ENCODE measurements at places on chromosomes 6 and 20.

DNA sequence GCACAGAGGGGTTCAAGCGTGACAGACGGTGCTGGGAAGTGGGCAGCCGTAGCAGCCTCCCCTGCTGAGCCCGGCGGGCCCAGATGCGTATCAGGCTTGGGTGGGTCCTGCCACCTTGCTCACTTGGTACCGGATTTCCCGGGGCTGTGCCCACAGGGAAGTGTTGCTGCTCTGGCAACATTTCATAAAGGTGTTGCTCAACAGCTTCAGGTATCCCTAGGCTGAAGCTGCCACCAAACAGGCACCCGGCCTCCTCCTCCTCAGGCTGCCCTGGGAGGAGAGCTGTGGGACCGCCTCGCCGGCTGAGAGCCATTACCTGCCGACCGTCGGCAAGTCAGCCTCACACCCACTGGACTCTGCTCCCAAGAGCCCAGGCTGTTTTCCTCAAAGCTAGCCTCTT lies 11.5 kb downstream of the PSMG4 start:
- DNase-seq, result no peak

DNA sequence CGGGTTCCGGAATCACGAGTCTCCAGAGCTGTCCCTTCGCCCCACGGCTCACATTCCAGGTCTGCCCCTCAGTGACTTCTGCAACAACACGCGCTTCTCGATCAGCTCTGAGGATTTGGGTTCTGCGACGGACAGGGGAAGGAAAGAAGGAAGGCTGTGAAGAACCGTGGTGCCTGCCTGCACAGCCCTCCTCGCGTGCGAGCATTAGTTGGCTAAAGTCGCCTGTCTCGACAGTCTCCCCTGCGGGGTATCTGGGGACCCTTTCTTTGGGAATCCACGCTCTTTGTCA lies 23.1 kb downstream of the VPS52 start:
- DNase-seq, result no peak

- peak; percentile 73 for DNase-seq
Observed at GRCh38 chr6:96520171-96521115, 1.2 kb upstream of the UFL1 start.

DNA sequence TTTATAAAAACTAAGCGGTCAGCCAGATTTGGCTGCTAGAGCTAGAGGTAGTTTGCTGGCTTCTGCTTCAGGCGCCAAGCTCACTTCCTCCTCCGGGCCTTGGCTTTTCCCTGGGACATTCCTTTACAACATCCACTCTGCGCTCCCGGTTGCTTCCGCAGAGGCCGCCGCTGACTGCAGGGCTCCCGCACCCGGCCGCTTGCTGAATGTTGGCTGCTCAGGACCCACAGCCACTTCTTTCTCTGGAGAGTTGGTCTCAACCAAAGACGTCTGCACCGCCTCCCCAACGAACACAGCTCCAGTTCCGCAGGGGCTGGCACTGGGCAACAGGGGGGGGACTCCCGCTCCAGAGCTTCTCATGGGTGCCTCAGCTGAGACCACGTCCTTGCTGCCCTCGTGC lies 282.8 kb downstream of the TFAP2C start:
- DNase-seq, result no peak

DNA sequence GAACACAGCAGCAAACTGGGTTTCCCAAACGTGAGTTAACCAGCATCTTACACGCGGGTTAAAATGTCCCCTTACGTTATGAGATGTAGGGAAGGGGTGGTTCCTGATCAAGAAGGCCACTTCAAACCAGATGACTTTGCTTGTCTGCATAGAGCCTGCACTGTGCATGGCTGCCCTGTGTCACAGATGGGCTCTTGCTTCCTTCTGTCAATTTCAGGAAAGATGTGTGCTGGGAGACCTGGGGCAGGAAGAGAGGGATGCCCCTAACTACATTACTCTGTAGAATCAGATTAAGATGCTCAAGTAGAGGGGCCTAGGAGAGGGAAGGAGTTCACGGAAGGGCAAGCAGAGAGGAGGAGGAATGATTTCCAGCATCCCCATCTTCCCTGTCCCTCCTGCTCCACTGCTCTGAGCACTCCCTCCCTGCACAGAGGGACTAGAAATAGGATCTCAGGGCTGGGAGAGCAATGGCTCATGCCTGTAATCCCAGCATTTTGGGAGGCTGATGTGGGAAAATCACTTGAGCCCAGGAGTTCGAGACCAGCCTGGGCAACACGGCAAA lies 63.5 kb upstream of the ZMYND8 start:
- no peak for DNase-seq

- DNase-seq, result no peak
Observed at GRCh38 chr6:84021625-84022024, 11.9 kb upstream of the MRAP2 start.

GRCh38 chr6:156774863-156775405 lies 2.2 kb upstream of the ARID1B start:
- peak; percentile 11 for DNase-seq

DNA sequence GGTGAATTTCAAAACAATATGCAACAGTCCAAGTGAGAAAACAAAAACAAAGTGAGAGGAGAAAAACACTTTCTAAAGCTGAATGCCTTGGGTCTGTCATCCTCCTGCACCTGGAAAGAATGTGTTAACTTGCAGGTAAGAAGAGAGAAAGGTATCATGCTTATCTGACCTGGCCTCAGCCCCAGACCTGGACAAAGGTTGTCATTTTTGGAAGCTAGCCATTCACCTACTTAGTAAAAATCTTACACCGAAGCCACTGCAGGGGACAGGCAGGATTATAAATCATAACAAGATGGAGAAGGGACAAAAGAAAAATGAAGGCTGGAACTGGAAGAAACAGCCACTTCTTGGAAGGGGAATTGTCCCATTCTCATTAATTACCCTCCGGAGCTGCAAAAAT lies 69.4 kb downstream of the GFOD1 start:
- DNase-seq, result no peak

DNA sequence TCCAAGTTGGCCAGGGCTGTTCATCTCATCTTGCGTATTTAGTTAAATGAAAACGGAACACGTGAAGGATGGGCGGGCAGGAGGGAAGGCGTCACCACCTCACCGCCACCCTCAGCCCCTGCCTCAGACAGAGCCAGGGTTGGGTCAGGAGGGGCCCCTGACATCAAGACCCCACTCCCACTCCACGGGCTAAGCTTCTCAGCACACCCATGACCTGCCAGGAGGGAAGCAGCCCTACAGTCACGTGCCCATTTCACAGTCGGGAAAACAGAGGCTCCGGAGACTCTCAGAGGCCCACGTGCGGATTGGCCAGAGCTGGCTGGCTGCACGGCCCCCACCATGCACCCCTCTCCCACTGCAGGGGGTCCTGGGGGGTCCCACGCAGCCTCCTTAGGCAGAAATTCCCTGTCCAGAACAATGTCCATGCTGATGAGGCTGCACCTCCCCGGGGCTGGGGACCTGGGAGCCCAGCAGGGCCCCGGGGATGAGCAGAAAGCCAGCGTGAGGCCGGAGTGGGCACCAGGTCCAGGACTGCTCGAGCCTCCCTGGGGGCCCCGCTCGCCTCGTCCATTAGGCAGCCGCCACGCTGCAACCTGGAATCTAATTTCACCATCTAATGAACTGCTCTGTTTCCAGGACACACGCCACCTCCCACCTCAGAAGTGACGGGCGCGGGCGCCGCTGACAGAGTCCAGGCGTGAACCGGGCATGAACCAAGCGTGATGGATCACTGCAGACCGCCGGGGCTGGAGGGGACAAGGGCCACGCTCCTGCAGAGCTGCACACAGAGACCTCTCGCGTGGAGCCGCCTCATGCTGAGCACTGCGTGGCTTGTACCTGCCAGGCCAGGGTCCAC lies 15.8 kb downstream of the KCNQ2 start:
- DNase-seq, result no peak

DNA sequence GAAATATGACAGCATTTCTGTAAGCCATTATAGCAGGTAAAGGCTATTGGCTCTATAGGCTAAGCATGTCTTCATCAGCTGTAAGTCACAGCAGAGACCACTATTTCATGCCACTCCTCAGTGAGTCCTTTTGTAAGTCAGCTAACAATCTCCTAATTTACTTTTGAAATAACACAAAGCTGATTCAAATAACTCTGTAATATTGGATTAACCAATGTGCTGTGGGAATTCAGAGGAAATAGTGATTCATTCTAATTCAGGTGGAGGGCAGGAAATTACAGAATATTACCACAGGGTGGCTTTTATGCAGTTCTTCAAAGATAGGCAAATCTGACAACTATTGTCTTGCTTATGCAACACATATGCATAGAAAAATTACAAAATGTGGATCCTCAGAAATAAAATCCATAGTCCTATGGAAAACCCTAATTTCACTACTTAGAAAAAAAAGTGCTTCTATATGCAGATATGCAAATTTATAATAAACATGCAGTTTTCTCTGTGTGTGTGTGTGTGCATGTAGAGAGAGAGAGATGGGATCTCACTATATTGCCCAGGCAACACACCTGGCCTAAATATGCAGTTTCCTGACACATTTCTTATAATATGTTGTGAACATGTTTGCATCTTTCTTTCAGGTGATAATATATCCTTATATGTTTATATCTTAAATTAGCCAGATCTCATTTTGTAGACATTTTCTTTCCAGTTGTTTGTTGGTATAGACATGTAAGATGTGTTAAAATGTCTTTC lies 4.8 kb upstream of the SMIM28 start:
- DNase-seq, result no peak

DNA sequence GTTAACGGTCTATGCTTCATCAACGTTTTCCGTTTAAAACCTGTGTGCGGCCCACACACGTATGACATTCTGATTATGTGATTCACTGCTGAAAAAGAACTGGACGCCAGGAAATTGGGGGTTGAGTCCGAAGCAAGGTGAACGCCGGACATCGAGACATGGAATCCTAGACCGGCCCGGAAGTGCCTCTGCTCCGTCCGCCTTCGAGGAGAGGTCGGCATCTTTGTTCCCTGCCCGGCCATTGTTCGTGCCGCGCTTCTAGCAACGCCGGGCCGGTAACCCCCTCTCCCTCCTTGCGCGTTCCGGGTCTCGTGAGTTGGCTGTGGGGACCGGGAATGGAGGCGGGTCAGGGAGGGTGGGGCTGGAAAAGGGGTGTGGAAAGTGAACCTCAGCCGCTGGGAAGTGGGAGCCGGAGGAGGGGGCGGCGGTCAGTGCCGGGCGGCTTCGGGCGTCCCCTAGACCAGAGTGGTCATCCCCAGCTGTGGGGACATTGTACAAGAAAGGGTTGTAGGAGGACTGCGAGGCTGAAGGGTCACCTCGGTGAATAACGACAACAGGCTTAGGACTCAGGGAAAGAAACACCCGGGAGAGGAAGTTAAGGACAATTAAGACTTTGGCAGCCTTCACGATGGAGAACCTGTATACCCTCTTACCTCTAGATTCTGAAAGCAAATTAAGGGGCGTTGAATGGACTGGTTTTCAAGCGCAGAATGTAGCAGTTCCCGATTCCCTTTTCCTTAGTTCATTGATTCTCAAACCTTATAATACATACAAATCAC lies at the start of gene ZSCAN9:
TSS of gene ZSCAN9 (plus strand) at position 220 of the 779 bp plus-strand sequence. CDS start 1,810 bp downstream, outside the sequence.
- DNase-seq, result peak; percentile 94

- DNase-seq, result no peak
Observed at GRCh38 chr6:3819161-3820110, 29.7 kb upstream of the FAM50B start.

GRCh38 chr6:115909923-115910546 lies 150.7 kb downstream of the FRK start:
- DNase-seq, result no peak

DNA sequence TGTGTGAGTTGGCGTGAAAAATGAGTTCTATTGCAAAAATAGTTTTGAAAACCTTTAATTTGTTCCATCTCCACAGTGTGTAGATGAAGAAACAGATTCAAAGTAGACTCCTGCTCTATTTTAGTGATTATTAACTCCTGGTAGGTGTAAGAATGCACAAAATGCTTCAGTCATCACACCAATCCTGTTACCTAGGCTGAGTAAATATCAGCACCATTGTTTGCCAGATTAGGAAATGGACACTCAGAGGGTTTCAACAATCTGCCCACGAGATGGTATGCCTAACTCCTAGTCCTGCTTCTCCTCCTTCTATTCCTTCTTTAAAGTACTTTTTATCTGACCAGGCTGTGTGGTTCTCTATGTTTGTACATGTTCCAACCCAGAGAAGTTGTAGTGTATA lies 108.9 kb upstream of the AHI1 start:
- no peak for DNase-seq

- DNase-seq, result peak; percentile 80
Observed at GRCh38 chr6:149864578-149865535, 698 bp upstream of the LRP11 start.

DNA sequence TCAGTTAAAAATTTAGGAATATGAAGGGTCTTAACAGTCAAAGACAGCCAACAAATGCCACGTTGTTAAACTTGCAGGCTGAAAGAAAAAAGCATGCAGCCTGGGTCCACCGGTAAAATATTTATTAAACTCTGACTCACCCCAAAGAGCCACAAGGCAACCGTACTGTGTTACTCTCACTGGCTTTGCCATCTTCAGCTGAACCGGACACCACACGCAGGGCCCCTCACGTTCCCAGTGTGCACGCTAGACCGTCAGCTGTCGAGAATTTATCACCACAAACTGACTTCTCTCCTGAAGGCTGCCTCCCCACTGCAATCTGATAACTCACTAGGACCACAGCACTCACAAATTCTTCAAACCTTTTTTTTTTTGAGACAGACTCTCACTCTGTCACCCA lies 30.7 kb downstream of the HUS1B start:
- DNase-seq, result peak; percentile 36

DNA sequence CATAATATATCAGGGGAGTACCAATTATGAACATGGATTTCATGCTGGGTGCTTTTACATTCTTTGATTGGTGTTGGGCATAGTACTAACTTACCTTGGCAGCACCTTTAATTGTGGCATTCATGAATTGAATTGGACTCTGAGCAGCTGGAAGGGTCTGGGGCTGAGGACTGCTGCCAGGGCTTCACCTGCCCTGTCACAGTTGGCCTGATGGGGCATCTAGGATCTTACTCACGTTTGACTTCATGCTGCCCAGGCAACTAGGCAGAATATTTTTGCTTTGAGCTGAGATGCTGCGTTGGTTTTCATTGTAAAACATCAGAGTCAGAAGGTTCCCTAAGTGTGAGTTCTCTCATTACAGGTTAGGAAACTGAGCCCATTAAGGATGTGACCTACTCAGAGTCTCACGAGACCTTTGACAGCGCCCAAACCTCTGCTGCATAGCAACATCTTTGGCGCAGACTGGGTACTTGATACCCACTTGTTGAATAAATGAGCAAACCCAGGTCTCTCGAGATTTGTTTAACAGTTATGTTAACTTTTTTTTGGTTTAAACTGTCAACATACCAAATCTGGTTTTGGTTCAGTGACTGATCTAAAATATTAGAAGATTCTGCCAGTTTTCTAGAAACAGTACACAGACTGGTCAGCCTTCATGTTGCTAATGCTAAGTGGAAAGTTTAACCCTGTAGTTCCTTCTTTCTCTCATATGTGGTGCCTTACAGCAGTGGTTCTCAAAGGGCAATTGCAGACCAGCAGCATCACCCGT lies 104.9 kb downstream of the TCP11 start:
- no peak for DNase-seq

- no peak for DNase-seq
Observed at GRCh38 chr20:37449276-37449675, 71.8 kb upstream of the NNAT start.

GRCh38 chr6:92274588-92274987 lies 1144.8 kb downstream of the EPHA7 start:
- DNase-seq, result no peak

- DNase-seq, result no peak
Observed at GRCh38 chr6:42093582-42094329, 43.4 kb downstream of the TAF8 start.

GRCh38 chr6:92752114-92752513 lies 667.2 kb downstream of the EPHA7 start:
- no peak for DNase-seq

- DNase-seq, result no peak
Observed at GRCh38 chr20:62406635-62407176, 379 bp downstream of the CABLES2 start.

- DNase-seq, result no peak
Observed at GRCh38 chr6:32226434-32226833, 2.6 kb upstream of the NOTCH4 start.

All from astrocyte of the hippocampus (primary cell).